ENCODE measurements at places on chromosomes 11 and 22. TPM values are rescaled to one million over a fixed set of nuclear protein-coding genes. Genes with fewer than 3 reads are reported as not detected.

The FKBP2 gene
- total RNA-seq = 132 TPM

The TRIM29 gene
- 16.8 TPM for total RNA-seq

The SOX6 gene
- not detected for total RNA-seq

The PRG3 gene
- total RNA-seq = not detected

The LIF gene
- total RNA-seq = 40.8 TPM

The FZD4 gene
- 1.3 TPM for total RNA-seq

The MYBPC3 gene
- 0.09 TPM for total RNA-seq

The OR5P2 gene
- not detected for total RNA-seq

The FADS1 gene
- 162 TPM for total RNA-seq

The MS4A6E gene
- not detected for total RNA-seq

The LRRC4C gene
- not detected for total RNA-seq

All from A549 treated with ZK216348 at 1 μM for 4 hours (cell line).